ENCODE measurements at places on chromosomes 4 and X.

- DNase-seq, result no peak
These were observed 64.8 kb downstream of the PCDH18 start for GRCh38 chr4:137467537-137467936.

- no peak for DNase-seq
These were observed 36.8 kb upstream of the RAB40AL start for GRCh38 chrX:102899940-102900916.

DNA sequence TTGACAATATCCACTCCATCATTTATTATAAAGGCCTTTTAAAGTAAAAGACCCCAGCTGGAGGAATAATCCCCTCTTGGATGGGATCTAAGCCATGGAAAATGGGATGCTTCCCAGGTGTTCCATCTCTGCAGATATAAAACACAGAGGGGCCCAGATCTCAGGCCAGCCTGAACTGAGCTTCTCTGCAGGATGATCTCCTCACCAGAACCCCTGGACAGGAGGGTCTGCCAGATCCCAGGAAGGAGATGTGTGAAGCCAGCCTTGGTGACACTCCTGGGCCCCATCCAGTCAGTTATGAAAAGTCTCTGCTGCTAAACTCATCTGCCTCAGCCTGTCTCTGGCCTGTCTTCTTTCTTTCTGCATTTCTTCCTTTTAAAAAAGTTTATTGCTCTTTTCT, 56.7 kb downstream of the HTRA3 start:
- DNase-seq, result no peak

- no peak for DNase-seq
These were observed 41.1 kb downstream of the BMPR1B start for GRCh38 chr4:94798808-94799207.

GRCh38 chr4:123671636-123672404, 275.2 kb downstream of the SPRY1 start:
- no peak for DNase-seq

- no peak for DNase-seq
These were observed 11.6 kb downstream of the BLTP1 start for GRCh38 chr4:122163767-122164166.

DNA sequence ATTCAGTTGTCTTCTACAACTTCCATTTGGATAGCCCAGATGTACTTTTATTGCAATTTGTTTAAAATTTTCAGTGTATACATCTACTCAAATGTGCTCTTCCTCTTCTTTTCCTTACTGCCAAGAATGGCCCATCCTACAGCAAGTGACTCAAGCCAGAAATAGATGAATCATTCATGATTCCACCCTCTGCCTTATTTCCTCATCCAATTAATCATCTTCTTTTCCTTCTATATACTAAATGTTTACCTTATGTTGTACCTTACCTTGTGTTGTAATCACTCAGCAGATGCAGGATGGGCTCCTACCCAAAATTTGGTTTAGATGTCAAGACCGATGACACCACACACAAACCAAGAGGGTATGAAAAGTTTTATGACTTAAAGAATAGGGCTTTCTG, 437.8 kb downstream of the GRXCR1 start:
- no peak for DNase-seq

DNA sequence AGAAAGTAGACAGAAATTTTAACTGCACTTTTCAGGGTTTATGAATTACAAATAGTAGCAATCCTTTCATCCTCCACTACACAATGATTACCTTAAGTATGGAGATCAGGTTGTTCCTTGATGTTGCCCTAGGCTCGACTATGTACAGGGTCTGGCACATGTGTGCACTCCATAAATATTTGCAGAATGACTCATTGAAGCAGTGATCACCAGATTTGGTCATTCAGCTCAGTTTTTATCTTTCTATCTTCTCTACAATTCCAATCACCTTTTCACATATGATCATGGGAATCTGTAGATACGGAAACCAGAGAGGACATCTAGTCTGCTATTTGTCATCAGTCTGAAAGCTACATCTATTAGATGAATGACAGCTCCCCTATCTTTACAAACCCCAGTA, 171.7 kb upstream of the HCCS start:
- DNase-seq, result no peak

DNA sequence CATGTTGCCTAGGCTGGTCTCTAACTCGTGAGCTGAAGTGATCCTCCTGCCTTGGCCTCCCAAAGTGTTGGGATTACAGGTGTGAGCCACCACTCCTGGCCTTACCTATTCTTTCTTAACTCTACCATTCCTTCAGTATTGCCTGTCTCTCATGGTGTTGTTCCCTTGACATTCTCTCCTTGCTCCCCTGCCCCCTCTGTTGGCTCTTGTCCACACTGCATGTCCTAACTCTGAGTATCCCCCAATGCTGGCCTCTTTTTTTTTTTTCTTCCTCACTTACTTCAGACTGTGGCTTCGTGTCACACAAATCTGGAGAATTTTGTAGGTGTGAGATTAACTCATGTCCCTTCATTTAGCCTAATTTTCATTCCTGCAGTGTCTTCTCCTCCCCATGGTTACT, 22.9 kb upstream of the FRMPD4 start:
- no peak for DNase-seq

- no peak for DNase-seq
These were observed 49.1 kb downstream of the TMEM165 start for GRCh38 chr4:55444827-55445226.

GRCh38 chr4:138734746-138735145, 280.8 kb upstream of the NOCT start:
- no peak for DNase-seq

DNA sequence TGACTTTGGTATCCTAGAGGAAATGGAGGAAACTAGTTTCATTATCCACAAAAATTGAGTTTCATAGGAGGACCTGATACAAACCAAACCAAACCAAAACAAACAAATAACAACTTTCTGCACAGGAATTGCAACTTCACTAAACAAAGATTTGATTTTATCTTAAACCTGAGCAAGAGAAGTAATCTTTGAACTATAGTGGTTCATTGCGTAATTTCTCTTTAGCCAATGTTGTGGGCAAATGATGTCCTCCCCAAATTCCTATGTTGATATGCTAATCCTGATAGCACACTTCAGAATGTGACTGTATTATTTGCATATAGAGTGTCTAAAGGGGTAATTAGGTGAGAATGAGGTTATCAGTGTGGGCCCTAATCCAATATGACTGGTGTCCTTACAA, 102.4 kb downstream of the CAMK2D start:
- no peak for DNase-seq

- DNase-seq, result no peak
These were observed 68.2 kb downstream of the ARHGAP10 start for GRCh38 chr4:147799986-147800555.

GRCh38 chrX:31258166-31258565, 186.3 kb upstream of the FTHL17 start:
- DNase-seq, result no peak

GRCh38 chrX:103442536-103442901, 66.2 kb downstream of the BEX3 start:
- no peak for DNase-seq

All from cortex of kidney (tissue), 1 donor.